Left kidney (tissue), 8 donors: ENCODE measurements at places on chromosomes 6 and 20. TPM values are rescaled to one million over a fixed set of nuclear protein-coding genes. Genes with fewer than 3 reads are reported as not detected.
A peak's percentile ranks its signal among the peaks of the same experiment; 100 is the strongest.

- peak; percentile 29 for DNase-seq
Observed at GRCh38 chr6:5107341-5107740, 22.2 kb downstream of the PPP1R3G start.

GRCh38 chr20:1809611-1810510 is 85.3 kb upstream of the SIRPA start:
- DNase-seq: no peak

DNA sequence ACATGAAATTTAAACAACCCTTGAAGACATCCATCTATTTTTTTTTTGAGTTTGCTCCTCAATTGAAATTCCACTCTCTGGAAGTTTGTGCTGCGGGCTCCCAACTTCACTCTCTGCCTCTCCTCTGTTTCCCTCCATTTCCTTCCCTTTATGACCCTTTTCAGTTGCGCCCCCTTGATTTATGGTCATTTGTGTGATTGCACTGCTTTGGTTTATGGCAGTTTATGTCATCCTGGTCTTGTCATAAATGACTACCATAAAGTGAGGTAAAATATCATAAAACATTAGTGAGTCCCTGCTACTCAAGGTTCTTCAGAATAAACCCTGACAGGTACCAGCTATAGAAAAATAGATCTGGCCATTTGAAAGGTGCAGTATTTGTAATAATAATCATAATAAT is 348.3 kb upstream of the ZFP64 start:
- DNase-seq: no peak

GRCh38 chr20:16844406-16844805 is 96.2 kb downstream of the OTOR start:
- no peak for DNase-seq

LY6G6F gene
- 0.32 TPM for polyA plus RNA-seq
